Left renal pelvis (tissue), 4 donors: ENCODE measurements at places on chromosomes 6 and 20.
A peak's percentile ranks its signal among the peaks of the same experiment; 100 is the strongest.

DNA sequence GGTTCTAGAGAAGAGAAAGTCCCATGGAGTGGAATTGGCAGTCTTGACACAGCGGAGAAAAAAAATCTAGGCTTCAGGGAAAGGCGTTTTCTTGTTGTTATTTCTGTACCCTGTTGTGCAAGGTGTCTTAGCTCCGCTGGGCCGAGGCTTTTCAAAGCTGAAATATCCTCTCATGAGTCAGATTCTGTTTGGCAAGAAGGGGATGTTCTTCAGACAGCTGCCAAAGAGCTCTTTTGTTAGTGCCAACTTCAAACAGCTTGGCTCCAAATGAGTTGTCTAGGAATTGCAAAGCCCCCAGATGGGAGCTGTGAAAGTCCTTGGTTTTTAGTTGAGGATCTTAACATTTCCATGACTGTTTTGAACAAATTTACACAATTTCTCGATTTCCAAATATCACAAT is 45.6 kb downstream of the LRRN4 start:
- no peak for DNase-seq

DNA sequence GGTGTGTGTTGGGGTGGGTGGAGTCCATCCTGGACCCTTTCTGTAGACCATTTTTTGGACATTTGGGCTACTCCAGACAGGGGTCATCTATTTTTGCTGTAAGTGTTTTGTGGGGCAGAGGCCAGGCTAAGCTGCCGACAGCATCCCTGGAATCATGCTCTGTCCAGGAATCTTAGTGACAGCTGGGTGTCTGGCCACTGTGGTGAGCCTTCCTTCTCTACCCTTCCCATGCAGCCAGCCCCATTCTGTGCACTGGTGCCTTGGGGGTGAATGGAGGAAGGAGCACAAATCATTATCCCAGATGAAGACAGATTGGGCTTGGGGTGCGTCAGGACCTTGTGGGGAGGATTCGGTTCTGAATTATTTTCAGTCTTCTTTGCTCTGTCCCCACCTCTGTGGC is 20.2 kb downstream of the TOX2 start:
- no peak for DNase-seq

- DNase-seq, result no peak
Measured at GRCh38 chr20:51758978-51759544, 9.1 kb downstream of the ATP9A start.

DNA sequence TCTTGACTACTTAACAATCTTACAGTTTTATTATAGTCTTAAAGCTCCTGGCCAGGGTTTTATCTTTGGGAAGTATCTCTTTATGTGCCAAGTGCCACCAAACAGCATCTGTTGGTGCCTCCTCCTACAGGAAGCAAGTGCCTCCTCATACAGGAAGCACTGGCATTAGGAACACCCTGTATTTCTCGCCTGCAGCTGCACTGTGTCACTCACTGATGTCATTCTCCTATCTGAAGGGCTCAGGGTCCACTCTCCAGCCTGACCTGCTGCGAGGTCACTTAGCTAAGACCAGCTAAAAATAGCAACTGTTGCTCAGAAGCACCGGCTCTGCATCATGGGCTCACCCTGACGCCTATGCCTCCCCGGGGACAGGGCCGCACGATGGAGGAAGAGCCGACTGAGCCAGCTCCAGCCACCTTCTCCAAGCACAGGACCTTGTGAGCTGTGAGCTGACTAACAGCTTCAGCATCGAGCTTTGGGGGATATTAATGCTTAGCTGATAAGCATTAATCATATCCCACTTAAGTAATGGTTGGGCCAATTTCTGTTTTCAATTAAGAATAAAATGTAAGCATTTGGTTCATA is 66.3 kb upstream of the CD93 start:
- DNase-seq, result no peak

- no peak for DNase-seq
Measured at GRCh38 chr6:117396228-117396627, 29.5 kb downstream of the ROS1 start.

- DNase-seq, result no peak
Measured at GRCh38 chr20:52616629-52617028, 355.5 kb upstream of the TSHZ2 start.

DNA sequence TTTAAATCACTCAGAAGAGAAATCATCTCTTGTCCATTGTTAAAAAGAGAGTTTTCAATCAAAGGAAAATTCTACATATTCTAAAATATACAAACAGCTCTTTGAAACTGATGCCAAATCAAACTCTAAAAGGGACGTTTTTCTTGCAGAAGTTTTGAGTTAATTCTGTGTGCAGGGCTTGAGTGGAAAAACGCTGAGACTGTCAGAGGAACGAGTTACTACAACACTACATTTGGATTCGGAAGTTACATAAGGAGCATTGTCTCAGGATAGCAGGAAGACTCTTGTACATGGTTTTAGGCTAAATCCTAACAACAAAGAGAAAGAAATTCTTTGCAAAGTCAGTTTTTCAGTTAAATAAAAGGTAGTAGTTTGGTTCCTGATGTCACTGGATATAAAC is 155.7 kb upstream of the SUPT3H start:
- DNase-seq, result no peak

- no peak for DNase-seq
Measured at GRCh38 chr20:47773371-47773786, 11.9 kb downstream of the SULF2 start.

GRCh38 chr20:1087311-1087905 is 31.0 kb upstream of the PSMF1 start:
- no peak for DNase-seq

- peak; percentile 73 for DNase-seq
Measured at GRCh38 chr6:42547407-42548329, 16.2 kb upstream of the UBR2 start.

GRCh38 chr6:104459543-104459942 is 400.2 kb downstream of the HACE1 start:
- no peak for DNase-seq

DNA sequence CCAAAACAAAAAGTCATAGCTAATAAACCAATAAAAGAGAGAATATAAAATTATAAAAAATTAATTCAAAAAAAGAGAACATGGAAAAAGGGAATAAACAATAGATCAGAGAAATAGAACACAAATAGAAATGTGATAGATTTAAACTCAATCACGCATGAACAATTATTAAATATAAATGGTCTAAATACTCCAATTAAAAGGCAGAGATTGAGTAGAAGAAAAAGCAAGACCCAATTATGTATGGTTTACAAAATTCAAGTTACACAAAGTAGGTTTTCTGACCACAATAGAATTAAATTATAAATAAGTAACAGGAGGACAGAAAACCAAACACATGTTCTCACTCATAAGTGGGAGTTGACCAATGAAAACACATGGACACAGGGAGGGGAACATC is 36.4 kb upstream of the MAN1A1 start:
- no peak for DNase-seq

- DNase-seq, result no peak
Measured at GRCh38 chr6:5507131-5507681, 245.9 kb downstream of the FARS2 start.

GRCh38 chr6:22800451-22800850 is 231.1 kb downstream of the HDGFL1 start:
- no peak for DNase-seq

DNA sequence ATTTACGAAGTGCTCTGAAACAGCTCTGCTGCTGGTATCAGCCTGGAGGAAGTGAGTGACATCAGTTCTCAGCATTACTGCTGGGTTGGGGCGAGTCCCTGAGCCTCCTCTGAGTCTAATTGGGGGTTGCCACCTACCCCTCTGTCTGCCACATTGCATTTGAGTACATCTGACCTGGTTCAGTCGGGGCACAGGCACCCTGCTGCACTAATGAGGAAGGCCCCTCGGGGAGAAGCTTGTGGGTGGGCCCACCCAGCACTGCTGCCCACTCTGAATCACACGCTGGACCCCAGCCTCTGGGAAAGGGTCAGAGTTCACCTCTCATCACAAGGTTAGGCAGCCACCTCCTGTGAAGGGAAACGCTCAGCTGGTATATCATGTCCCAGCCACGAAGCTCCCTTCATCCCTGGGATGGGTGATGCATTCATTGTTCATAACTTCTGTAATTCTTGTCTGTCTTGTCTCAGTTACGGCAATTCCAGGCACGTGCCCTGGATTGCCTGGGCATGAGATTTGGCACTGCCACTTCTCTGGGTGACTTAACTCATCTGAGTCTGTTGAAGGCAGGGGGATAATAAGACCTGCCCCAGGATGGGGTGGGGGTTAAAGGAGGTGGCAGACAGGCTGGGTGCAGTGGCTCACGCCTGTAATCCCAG is 13.3 kb downstream of the DNMT3B start:
- no peak for DNase-seq
